Ureter (tissue), 1 donor: ENCODE measurements at places on chromosomes 5 and 9. TPM values are rescaled to one million over a fixed set of nuclear protein-coding genes. Genes with fewer than 3 reads are reported as not detected.

DNA sequence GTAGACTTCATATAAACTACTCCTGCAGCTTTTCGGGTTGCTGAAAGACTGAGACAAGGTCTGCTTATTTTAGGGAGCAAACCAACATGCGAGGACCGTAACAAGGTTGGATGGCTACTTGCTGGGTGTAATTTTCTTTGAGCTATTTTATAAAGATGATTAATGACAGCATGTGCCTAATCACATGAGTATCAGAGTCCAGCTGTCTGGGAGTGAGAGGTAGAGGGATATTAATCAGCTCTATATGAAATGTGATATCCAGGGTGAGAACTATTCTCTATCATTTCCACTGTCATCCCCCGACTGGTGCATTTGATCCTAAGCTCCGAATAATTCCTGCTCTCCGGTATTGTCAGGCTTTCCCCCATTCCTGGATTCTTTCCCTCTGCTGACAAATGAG lies 193.8 kb upstream of the HMHB1 start:
- DNase-seq, result no peak

GRCh38 chr9:112142420-112142819 lies 32.7 kb downstream of the SUSD1 start:
- DNase-seq, result no peak

GRCh38 chr9:129649726-129650679 lies 8.1 kb upstream of the ASB6 start:
- DNase-seq, result no peak

- no peak for DNase-seq
Measured at GRCh38 chr9:82410306-82410705, 421.7 kb downstream of the SPATA31D1 start.

DNA sequence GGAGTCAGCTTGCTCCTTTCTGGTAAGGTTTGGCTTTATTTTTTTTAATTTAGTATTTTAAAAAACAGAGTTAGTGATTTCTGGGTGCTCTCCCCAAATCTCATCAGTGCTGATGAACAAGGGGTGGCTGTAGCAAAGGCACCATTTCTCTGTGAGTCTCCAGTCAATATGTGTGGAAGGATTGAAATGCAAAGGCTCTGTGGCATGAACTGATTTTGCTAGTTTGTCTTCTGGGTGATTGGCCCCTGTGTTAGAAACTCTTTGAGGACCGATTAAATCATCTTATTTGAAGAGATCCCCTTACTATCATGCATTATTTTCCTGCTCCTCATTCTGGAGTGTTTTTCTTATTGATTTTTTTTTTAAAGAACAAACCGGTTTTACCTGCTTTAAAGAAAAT lies 596 bp downstream of the TEK start:
- DNase-seq, result no peak

GRCh38 chr9:86410281-86410680 lies 56.1 kb upstream of the TUT7 start:
- no peak for DNase-seq

Gene GRIA1
- total RNA-seq, result not detected

DNA sequence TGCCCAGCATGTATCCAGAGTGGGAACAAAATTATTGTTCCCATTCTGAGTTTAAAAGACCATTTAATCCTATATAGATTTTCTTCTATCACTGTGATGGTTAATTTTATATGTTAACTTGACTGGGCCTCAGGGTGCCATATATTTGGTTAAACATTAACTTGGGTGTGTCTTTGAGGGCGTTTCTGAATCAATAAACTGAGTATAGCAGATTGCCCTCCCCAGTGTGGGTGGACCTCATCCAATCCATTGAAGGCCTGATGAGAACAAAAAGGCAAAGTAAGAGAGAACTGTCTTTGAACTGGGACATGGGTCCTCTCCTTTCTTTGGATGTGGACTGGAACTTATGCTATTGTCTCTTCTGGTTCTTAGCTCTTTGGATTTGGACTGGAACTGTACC lies 17.3 kb downstream of the RIOK2 start:
- no peak for DNase-seq

DNA sequence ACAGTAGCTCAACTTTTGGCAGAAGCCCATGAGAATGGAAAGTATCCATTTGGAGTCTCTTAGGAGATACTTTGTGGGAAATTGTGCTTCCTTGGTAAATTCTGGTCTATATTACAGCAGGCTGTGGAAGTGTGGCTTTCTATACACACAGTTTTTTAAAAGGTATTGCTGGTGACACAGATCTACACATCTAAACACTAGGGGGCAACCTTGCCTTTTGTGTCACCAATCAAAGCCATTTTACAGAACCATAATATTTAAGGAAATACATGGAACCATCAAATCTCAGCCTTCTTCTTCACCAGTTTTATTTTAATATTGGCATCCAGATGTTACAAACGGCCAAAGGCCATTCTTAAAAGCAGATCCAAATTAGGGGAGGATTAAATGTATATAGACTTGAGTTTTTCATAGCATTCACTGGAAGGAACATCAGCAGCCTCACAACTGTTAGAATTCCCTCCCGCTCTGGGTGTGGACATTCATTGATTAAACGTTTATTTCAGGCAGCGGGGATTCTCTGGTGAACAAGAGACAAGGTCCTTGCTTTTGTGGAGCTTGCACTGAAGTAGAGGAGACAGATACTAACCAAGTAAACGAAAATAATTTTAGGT lies 132.4 kb upstream of the EPB41L4A start:
- peak; percentile 47 for DNase-seq

DNA sequence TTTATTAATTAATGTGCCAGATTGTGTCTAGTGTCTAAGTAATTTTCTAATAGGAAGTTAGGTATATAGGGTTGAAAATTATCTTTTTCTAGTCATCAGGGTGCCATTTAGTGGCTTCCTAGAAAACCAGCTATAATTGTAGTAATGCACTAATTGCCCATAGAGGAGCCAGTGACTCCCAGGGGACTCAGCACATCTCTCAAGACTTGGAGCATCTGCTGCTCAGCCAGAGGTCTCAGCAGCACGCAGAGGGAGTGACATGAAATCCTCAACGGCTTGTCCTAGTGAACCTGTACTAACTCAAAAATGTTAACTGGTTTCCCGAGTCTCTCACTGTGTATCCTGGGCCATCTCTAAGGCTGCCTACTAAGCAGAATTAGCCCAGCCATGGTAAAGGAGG lies 78.2 kb upstream of the MAN2A1 start:
- no peak for DNase-seq

- no peak for DNase-seq
Measured at GRCh38 chr9:93471124-93471523, 17.7 kb upstream of the FAM120AOS start.

- no peak for DNase-seq
Measured at GRCh38 chr5:65186646-65187227, 295.0 kb downstream of the ADAMTS6 start.

DNA sequence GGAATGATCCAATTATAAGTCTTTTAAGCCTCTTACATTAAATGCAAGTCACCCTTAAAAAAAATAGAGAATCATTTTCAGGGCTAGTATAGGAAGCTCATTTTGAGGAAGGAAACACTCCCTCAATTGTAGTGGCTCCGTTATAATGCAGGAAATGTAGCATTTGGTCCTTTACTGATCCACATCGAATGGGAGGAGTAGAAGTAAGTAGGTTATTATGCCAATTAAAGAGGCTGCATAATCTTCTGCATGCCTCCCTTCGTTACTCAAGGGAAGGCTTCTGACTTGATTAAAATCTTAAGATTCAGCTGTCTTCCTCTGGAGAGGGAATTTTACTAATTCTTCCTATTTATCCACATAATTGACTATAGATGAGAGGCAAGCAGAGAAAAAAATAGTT lies 579.2 kb upstream of the COX7C start:
- DNase-seq, result no peak

DNA sequence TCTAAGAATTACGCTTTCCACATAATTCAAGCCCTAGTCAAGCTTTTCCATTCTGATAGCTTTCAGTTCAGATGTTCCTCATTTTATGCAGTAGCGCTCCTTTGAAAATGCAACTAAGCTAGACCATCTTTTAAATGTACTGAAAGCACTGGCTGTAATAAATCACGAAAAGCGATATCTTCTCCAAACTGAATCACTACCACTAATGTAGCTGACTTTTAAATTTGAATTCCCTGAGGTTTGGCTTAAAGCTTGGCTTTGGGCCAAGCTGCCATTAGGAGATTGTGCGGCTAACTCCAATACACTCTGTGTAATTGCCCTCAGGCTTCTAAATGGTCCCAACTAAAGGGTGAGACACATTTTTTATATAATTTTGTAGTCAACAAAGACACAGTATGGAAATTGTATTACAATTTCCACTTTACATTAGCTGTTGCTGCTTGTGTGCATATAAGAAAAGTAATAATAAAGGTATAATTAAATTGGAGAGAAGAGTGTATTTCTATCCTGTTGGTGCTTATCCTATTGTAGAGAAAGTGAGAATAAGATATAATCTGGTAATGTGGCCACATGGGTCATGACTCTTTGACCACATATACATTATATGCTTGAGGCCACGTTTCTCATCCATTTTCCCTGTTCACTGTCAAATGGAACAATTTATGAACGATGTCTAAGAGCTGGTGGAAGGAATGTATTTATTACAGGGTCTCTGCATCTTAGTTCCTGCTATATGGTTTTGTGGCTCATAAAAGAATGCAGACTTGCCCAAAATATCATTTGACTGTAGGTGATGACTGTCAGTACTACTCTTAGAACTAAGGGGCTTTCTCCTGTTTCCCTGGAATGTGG lies 118.7 kb upstream of the TAF11L2 start:
- DNase-seq, result no peak

DNA sequence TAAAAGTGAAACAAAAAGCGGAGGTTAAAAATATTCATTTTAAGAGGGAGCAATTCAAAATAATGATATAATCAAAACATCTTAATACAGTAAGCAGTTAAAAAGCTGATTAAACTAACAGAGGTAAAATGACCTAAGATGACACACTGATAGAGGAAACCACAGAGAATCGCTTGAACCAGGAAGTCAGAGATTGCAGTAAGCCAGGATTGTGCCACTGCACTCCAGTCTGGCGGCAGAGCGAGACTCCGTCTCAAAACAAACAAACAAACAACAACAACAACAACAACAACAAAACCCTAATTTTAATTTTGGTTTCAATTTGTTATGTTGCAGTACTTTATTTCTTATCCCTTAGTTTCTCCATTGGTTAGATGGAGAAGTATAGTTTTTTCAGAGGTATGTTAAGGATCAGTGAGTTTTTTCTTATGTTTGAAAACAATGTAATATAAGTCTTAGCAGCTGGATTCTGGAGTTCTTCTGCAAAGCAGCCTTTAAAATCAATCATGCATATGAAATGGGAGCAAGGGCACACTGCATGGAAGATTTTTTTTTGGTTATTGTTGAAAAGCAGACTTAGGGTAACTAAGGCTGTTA lies 58.5 kb downstream of the MLANA start:
- no peak for DNase-seq
